ENCODE measurements at places on chromosomes 3 and 15.

GRCh38 chr15:100661156-100661555 lies 58.8 kb downstream of the ASB7 start:
- DNase-seq, result no peak

GRCh38 chr3:46325645-46326300 lies 28.1 kb upstream of the CCR2 start:
- no peak for DNase-seq

DNA sequence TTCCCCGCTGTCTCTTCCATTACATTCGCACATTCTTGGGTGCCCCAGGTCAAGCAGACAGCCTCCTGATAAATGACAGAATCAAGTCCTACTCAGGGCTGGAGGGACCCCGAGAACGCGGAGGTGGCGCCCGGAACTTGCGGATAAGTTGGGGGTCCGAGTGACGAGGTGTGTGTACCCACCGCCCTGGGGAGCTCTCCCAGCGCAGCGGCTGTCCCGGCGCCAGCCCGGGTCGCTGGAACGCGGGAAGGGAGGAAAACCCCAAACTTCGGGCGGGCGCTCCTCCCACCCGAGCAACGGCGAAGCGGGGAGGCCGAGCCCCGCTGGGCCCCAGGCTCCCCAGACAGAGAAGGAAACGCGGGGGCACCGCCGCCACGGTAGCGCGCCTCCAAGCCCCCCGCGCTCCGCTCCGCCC lies 550 bp downstream of the CLN6 start:
- DNase-seq, result no peak

GRCh38 chr3:187084580-187084979 lies 54.7 kb downstream of the RPL39L start:
- DNase-seq, result no peak

GRCh38 chr3:49135499-49135898 lies 2.6 kb upstream of the LAMB2 start:
- no peak for DNase-seq

GRCh38 chr3:99111235-99111634 lies 209.7 kb upstream of the DCBLD2 start:
- no peak for DNase-seq

DNA sequence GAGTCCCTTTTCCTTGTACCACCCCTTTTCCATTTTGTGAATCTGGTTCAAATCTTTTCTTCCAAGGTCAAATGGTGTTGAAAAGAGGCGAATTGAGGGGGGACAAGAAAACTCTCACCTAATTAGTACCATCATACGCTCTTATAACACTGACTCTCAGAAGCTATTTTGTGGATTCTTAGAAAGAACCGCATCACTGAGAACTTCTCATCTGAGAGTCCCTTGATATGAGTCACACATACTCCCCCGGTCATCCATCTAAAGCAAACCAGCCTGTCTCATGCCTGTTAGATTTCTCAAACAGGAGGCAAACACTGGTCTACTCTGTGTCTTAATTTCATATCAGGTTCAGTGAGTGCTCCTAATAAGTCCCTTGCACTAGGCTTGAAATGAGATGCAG lies 76.5 kb upstream of the SPRED1 start:
- no peak for DNase-seq

DNA sequence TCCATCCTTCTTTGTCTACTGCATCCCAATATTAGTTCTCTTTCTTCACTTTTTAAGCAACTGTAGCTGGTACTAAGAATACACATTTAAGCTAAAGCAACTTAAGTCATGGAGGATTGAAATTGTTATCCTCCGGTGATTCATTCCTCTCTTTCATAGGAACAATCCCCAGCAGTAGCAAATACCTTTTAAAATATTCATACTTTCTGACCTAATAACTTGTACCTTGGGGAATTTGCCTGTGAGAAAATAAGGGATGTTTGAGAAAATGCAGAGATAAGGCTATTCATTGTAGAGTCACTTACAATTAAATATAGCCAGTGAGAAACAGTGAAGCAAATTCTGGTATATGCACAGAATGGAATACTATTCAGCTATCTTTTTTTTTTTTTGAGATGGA lies 66.0 kb downstream of the VPS13C start:
- no peak for DNase-seq

DNA sequence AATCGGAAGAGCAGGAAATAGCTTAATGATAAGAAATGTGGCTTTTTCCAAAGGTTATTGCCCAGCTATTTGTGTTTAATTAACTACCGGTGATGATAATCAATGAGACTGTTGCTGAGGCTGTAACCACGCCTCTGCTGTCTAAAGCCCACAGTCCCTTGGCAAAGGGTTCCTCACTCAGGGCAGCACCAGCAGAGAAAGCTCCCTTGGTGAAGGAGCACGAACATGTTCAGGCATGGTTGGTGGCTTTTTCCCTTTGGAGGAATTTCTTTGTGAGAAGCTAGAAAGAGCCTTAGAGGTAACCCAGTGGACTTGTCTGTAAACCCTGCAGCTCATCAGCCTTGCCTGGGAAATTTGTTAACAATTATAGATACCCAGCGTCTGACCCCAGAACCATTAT lies 7.5 kb upstream of the ST6GAL1 start:
- DNase-seq, result no peak

DNA sequence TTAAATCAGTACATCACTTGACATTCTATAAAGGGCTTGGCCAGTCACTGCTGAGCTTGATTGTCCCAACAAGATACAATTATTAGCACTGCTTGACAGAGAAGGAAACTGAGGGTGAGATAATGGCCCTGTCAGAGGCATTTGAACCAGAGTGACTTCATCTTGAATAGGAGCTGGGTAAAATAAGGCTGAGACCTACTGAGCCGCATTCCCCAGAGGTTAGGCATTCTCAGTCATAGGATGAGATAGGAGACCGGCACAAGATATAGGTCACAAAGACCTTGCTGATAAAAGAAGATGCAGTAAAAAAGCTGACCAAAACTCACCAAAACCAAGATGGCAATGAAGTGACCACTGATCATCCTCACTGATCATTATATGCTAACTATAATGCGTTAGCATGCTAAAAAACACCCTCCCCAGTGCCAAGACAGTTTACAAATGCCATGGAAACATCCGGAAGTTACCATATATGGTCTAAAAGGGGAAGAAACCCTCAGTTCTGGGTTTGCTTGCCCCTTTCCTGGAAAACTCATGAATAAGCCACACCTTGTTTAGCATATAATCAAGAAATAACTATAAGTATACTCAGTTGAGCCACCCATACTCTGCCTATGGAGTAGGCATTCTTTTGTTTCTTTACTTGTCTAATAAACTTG lies 239.1 kb upstream of the SETMAR start:
- no peak for DNase-seq

DNA sequence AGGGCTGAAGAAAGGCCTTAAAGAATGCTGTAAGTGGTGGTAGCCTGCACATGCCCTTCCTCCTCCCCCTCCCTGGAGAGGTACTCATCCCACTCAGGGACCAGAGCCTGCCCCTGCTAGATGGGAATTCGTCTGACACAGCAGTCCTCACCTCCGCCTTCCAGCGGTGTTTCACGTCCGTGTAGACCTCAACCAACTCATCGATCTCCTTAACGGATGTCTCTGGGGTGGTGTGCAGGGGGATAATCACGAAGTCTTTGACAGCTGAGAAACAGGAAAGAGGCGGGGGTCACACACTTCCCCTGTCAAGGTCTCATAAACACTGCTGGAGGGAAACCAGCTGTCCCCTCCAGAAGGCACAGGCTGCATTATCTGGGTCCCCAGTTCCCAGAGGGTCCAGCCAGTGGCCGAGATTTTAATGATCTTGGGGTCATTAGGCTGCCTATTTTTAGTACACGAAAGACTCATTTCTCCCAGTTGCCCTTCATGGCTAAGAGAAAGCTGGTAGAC lies 9.9 kb downstream of the DNASE1L3 start:
- no peak for DNase-seq

DNA sequence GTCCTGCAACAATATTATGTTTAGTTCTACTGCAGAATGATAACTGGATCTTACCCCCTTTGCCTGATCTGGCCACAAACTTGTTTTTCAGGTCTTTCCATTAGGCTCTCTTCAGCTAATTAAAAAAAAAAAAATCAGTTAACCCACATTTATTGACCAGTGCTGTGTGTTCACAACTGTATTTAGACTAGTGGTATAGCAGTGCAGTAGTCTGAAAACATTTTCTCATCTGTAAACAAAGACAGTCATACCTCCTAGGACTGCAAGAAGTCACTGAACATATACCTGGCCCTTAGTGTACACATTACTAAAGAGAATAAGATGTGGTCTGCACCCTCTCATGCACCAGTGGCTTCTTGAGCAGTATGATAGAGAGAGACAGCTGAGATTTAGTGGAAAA lies 22.5 kb downstream of the LPP start:
- DNase-seq, result no peak

- no peak for DNase-seq
Measured at GRCh38 chr3:32414522-32415202, 23.0 kb downstream of the CMTM7 start.

DNA sequence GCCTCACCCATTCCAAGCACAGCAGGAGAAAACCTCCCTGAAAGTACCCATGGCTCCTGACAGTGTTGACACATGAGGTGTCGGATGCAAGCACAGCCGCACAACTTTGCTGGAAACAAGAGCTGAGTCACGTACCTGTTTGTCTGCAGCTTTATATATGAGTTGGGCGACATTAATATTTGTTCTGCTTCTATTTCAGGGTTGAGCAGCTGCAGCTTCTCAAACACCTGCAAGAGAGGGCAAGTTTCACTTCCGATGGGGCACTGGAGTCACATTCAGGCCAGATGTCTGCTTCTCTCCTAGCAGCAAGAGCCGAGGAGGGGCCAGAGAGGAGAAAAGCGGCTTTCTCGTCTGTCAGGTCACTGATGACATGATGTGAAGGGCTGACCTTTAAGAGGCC lies 88.0 kb downstream of the NUP210 start:
- no peak for DNase-seq

GRCh38 chr15:42716626-42717025 lies 20.3 kb downstream of the CDAN1 start:
- DNase-seq, result no peak

DNA sequence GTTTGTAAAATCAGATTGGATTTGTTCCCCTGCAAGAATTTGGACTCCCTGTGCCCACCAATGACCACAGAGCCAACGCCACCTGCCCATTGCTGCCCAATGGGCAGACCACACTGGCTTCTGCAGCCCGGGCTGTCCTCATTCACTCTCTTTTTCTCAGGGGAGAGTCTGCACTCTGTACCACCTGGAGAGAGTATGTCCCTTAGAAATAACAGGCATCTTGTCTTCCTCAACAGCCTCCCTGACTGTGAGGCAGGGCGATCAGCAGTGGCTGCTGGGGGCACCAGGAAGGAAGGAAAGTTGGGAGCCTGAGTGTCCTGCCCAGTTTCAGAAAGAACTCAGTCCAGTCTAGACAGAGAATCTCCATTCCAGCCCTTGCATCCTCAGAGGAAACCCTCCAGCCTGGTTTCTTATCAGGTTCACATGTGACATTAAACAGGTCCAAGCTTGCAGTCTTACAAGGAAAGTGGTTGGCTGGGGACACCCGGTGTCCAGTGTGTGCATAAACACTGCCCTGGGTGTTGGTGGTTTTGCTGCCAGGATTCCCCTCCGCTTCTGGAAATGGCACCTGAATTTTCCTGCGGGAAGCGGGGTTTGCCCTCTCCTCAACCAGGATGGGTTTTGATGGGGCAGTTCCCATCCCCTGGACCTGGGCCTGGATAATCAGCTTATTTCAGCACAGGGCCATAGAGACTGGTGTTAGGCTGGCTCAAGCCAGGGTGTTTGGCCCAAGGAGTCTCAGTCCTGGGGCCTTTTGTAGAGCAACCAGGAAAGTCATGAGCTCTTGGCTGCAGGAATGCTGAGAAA lies 37.2 kb downstream of the SSUH2 start:
- no peak for DNase-seq

DNA sequence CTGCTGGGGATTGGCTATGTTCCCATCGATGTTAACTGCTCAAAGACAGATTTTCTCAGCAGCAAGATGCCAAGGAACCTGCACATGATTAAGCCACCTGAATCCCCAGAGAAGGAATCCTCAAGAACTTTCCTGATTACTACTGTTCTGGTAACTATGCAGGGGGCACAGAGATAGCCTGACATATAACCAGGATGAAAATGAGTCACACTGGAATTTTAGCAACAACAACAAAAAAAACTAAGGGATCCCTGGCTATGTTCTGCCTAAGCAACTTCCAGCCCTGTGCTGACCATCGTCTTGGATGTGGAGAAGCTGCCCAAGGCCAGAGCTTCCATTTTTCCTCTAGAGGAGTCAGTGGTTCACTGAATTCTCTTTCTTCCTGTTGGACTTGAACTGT lies 13.8 kb downstream of the RIOX2 start:
- DNase-seq, result no peak

DNA sequence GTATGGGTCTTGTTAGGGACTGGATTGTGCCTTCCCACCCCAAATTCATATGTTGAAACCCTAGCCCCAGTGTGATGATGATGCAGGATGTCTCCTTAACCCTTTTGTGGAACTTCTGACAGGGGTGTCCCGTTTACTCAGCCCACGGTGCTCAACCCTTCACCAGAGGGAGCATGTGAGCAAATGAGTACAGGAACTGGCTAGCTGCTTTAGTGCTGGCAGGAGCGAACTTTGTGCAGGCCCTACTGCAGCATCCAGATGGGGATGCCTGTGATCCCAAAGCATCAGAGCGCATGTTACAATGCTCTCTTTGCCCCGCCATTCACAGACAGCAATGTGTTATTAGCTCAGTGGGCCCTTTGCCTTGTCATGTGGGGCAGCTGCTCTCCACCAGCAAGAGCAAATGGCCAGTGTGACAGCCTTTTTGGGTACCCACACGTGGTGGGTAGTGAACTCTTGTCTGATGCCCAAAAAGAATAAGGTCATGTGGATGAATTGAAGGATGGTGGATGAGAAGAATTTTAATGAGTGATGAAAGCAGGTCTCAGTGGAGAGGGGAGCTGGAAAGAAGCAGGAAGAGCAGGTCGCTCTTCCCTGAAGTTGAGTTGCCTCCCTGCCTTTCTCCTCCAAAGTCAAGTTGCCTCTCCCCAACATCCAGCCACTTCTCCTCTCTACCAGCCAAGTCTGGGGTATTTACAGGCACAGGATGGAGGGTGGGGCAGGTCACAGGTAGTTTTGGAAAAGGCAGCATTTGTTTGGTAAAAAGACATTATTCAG lies 63.3 kb upstream of the STRIT1 start:
- DNase-seq, result no peak

GRCh38 chr15:68875377-68876116 lies 54.8 kb upstream of the SPESP1 start:
- DNase-seq, result peak; percentile 74

DNA sequence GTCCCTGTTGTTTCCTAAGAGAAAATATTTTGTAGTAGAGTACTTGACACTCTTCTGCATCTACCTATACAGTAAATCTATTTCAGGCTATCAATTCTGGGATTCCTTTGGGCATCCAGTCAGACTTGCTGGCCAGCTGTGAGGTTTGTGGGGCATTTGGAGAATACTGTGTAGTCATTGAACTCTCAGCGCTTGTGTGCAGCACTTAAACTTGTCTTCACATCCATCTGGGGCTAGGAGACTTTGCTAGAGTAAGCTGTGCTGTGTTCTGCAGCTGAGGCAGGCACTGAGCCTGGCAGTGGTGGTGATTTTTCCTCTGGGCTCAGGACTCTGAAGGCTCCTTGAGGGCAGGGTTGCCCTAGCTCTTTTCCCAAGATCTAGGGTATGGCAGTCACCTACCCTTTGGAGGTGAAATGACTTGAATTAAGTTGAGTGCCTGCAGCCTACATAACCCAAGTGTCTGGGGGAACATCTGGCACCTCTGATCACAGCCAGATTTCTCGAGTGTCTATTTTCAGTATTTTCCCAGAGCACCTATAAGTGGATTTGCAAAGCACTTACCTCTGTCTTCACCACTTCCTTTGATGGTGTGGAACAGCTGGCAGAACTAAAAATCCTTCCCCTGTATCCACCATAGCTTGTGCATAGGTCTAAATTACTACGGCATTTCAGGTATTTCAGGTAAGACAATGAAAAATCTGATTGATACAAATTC lies 19.3 kb downstream of the CLSTN2 start:
- no peak for DNase-seq
